ENCODE measurements at places on chromosomes 12 and 14. TPM values are rescaled to one million over a fixed set of nuclear protein-coding genes. Genes with fewer than 3 reads are reported as not detected.

GRCh38 chr12:73598626-73599025, 939.0 kb upstream of the ATXN7L3B start:
- DNase-seq, result no peak

- no peak for DNase-seq
Observed at GRCh38 chr14:67623114-67623513, 3.4 kb downstream of the ARG2 start.

DNA sequence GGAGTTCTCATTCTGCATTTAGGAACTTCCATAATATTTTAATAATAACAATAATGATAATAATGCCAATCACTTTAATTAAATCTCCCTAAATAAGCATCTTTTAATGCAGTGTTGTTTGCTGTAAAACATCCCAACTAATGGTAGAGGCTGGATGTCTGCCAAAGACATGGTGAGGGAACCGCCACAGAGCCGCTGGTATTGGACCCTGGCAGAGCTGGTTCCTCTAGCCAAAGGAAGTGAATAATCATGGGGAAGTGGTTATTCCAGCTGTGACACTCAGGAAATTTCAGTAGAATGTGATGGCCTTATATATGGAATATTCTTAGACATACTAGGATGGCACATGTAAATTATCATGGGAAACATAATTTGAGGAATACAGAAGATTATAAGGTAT, 483.3 kb downstream of the ZFP36L1 start:
- DNase-seq, result no peak

DNA sequence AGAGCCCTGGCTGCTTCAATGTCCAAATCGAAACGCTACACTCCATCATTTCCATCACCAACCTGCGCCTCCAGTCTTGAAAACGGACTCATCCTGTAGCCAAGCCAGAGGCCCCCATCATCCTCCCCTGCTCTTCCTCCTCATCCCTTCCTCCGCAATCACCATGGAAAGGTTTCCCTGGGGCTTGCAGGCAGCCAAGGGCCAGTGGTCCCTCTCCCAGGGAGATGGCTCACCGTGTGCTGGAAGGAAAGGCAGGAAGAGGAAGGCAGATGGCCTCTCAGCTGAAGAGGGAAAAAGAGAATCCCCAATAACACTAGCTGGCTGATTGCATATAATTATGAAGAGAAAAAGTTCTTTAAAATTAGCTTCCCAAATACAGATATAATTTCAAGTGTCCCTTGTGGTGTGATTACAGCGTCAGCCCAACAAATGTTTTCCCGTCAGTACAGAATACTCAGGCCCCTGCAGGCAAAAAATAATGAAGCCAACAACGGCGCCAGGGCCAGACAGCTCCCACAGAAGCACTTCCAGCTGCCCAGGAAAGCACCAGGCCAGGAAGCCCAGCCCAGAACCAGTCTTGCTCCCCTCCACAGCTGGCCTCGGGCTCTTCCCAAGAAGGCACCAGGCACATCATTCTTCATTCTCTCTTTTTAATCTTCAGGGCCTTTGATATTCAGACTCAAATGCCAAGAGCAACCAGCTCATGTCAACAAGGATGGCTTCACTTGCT, 24.7 kb downstream of the ITPK1 start:
- peak; percentile 31 for DNase-seq

- DNase-seq, result peak; percentile 82
Observed at GRCh38 chr12:42588524-42589464, 752 bp downstream of the PRICKLE1 start.

DNA sequence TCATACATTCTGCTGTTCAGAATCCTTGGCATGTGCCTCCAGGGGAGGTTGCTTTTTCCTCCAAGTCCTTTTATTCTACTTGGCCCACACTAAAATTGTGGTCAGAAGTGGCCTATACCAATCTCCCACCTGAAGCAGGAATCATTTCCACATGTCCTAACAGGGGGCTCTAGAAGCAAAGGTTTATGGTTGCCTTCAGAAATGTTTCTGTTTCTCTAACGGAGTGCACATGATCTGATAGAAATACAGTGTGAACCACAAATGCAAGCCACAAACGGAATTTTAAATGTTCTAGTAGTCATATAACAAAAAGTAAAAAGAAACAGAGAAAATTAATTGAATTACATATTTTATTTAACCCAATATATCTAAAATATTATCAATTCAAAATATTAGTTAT, 4.0 kb downstream of the PTGER2 start:
- no peak for DNase-seq

DNA sequence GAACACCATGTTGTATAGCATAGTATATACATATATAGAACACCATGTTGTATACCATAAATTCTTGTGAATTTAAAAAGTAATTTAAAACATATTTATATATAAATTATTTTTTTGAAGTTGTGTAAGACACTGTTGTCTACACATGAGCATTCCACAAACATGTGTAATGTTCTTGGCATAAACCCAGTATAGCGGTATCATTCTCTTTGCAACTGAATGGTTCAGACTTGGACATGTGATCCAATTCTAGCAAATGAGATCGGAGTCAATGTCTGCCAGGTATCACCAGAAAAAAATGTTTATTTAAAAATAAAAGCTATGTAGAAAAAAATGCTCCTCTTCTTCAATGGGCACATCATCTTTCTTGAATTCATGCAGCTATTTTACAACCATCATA, 33.9 kb downstream of the CEP290 start:
- DNase-seq, result no peak

GRCh38 chr14:55098561-55098898, 30.5 kb upstream of the LGALS3 start:
- no peak for DNase-seq

GRCh38 chr12:109294286-109294796, 14.7 kb downstream of the FOXN4 start:
- DNase-seq, result no peak

DNA sequence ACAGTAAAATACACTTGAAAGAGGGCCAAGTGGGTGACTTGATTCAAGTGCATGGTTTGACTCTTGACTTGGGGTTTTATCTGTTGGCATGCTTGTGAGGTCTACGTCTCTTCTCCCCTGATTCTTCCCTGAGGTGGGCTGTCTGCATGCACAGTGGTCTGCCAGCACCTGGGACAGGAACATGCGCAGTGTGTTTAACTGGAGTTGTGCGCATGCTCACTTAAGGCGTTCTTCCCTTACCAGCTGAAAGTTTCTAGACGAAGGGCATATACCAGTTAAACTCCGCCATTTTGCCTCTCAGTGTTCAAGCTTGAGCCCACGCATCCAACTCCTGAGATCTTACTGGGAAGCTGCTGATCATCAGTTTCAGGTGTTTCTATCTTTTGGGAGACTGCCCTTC, 38.5 kb downstream of the GLRX5 start:
- no peak for DNase-seq

DNA sequence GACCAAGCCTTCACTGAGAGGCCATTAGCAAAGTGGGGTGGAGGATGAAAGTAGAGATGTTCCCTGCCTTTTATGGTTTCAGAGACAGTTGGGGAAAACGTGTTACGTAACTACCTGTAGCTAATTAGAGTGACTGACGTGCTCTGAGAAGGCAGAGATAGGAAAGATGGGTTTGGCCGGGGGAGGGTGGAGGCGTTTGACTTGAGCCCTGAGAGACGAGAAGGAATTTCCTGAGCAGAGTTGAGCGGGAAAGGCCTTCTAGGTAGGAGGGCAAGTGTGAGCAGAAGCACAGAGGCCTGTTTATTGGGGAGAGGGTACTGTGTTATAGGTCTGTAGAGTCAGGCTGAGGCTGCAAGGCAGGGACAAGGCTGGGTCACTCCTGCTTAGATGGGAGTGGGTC, 8.6 kb downstream of the TUNAR start:
- DNase-seq, result no peak

DNA sequence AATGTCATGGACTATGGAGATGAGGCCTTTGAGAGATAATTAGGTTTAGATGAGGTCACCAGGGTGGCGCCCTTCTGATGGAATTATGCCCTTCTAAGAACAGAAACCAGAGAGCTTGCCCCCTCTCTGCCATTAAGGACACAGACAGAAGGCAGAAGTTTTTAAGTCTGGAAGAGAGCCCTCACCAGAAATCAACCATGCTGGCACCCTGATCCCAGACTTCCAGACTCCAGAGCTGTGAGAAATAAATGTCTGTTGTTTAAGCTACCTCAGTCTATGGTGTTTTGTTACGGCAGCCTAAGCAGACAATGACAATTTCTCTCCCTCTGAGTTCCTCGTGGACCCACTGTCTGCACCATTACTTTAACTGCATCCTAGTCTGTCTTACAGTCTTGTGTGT, 382.0 kb downstream of the GXYLT1 start:
- DNase-seq, result no peak

GRCh38 chr12:65999564-66000280, 130.8 kb downstream of the LLPH start:
- DNase-seq, result no peak

DNA sequence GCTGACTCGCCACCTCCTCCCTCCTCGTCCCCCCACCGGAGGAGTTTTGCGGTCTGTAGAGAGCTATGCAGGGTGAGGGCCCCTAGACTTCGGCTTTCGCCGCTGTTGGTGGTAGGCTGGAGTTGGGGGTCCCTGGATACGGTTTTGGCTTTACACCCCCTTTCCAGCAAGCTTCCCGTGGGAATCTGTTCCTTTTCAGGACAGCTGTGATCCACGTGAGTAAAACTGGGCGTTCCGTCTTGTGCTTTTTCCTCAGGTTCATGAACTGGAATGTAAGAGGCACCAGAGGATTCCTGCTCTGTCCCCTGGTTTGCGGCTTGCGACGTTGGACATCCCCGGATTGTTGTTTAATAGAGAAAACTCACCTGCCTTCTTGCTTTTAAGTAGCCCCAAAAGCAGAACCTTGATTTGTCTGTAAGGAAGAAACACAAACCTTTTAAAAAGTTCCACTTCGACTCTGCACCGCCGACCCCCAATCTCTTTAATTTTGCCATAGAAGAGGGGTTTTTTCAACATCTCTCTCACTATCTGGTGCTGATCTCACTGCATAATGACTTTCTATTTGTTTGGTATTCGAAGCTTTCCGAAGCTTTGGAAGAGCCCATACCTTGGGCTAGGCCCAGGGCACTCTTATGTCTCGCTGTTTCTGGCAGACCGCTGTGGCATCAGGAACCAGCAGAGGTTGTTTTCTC, 490 bp downstream of the PRORP start:
- DNase-seq, result no peak

DNA sequence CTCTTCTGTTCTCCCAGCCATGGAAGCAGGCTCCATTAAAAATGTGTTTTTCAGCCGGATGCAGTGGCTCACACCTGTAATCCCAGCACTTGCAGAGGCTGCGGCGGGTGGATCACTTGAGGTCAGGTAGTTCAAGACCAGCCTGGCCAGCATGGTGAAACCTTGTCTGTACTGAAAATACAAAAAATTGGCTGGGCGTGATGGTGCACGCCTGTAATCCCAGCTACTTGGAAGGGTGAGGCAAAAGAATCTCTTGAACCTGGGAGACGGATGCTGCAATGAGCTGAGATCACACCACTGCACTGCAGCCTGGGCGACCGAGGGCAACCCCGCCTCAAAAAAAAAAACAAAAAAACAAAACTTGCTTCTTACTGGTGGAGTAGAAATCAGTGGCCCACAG, 39.8 kb downstream of the FNTB start:
- DNase-seq, result no peak

The RNASE3 gene
- not detected for polyA plus RNA-seq

The FGF23 gene
- 1.1 TPM for polyA plus RNA-seq

The ACSS3 gene
- 18.5 TPM for polyA plus RNA-seq

The GNB3 gene
- polyA plus RNA-seq, result 2.1 TPM

The SOAT2 gene
- polyA plus RNA-seq, result 1.9 TPM

The TRPV4 gene
- 6.4 TPM for polyA plus RNA-seq

The RNF212B gene
- polyA plus RNA-seq, result 0.72 TPM

The TCL1B gene
- not detected for polyA plus RNA-seq

Data from cardiac muscle cell (in vitro differentiated cells and primary cell).